ENCODE measurements at places on chromosomes 3 and 15. TPM values are rescaled to one million over a fixed set of nuclear protein-coding genes. Genes with fewer than 3 reads are reported as not detected.

The PIK3R4 gene
- 17.0 TPM for polyA plus RNA-seq

The PAQR9 gene
- polyA plus RNA-seq = not detected

The FSIP1 gene
- 0.61 TPM for polyA plus RNA-seq

The EPHA3 gene
- polyA plus RNA-seq = not detected

The ZCWPW2 gene
- 0.19 TPM for polyA plus RNA-seq

The RAF1 gene
- 56.0 TPM for polyA plus RNA-seq

The GBE1 gene
- polyA plus RNA-seq = 8.7 TPM

The LMLN gene
- 1.3 TPM for polyA plus RNA-seq

The UROC1 gene
- not detected for polyA plus RNA-seq

The NR2E3 gene
- 0.78 TPM for polyA plus RNA-seq

The RBPMS2 gene
- 0.14 TPM for polyA plus RNA-seq

The PPM1L gene
- polyA plus RNA-seq = 3.0 TPM
